ENCODE measurements at places on chromosomes 4 and X.
A peak's percentile ranks its signal among the peaks of the same experiment; 100 is the strongest.

GRCh38 chr4:137129441-137129840 is 402.9 kb downstream of the PCDH18 start:
- DNase-seq, result peak; percentile 9

GRCh38 chrX:72011734-72012133 is 101.1 kb downstream of the NHSL2 start:
- DNase-seq, result no peak

DNA sequence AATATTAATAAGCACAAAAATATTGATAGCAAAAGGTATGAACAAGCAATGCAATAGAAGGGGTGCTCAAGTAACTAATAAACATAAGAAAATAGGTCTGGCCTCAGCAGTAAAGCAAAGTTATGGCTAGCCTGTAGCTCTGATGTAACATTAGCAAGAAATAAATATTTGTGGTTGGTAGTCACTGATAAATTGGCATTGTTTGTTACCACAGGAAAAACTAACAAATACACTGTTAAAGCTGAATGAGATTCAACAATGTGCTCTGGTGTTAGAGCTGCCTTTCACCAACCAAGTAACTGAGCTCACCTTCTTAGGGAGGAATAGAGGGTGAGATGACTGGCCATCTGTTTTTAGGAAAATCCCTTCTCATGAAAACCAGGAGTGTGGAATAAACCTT is 71.4 kb downstream of the AREG start:
- no peak for DNase-seq

DNA sequence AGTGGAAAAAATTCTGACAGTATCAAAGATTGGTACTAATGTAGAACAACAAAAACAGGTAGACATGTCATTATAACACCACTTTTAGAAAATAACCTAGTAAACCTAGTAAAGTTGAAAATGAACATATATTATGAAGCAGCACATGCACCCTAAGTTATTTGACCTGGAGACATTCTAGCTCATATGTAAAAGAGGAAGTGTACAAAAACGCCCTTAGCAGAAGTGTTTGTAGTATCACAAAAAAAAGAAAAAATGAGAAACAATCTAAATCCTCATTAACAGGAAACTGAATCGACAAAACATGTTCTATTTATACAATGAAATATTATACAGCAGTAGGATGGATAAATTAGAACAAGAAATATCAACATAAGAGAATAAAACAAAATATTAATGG is 318.9 kb upstream of the PPP1R2C start:
- DNase-seq, result no peak

- DNase-seq, result no peak
Measured at GRCh38 chrX:148311544-148311943, 188.9 kb upstream of the AFF2 start.

GRCh38 chr4:54967289-54967688 is 158.1 kb downstream of the KDR start:
- no peak for DNase-seq

DNA sequence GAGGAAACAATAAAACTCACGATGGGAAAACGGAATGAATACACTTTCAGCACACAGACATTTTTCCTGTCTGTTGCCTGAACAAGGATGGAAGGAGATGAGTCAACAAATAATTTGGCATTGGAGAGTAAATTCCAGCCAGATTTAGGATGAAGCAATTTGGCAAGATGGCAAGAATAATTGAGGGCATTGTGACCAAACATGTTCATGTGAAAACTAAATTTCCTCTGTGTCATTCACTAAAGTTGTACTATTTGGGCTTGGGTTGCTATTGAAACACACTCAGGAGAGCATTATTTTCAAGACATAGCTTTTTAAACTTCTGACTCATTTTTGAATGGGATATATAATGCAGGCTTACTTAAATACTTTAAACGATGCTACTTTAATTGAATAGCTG is 1614.4 kb downstream of the PCDH19 start:
- no peak for DNase-seq

- no peak for DNase-seq
Measured at GRCh38 chrX:119692191-119693039, 553 bp downstream of the SEPTIN6 start.

DNA sequence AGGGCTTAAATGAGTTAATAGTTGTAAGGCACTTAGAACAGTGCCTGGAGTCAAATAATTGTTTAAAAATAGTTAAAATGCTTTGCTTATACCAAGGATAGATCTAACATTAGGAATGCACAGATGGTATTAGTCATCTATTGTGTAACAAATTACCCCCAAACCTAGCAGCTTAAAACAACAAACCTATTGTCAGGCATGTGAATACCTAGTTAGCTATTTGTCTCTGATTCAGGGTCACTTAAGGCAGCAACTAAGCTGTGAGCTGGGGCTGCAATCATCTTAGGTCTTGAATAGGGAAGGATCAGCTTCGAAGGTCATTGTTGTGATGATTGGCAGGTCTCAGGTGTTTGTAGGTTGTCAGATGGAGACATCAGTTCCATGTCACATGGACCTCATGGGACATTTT is 42.4 kb upstream of the AGA start:
- peak; percentile 66 for DNase-seq

GRCh38 chr4:83281307-83281706 is 3.3 kb downstream of the COQ2 start:
- DNase-seq, result no peak

DNA sequence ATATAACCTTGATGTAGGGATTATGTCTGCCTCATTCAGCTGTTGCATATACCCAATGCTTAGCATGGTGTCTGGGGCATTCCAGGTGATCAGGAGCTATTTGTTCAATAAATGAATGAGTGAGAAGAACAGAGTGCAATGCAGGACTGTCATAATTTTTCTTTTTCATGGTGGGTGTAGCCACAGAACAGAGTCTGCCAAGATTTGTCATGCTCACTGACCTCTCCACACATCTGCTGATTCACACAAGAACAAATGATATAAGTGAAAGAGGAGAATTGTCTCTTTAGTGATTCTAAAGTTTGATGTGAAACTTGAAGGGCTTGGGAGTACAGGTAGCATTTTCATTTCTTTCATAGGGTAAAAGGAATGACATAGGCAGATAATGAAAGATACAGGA is 64.4 kb upstream of the TEX13D start:
- no peak for DNase-seq

GRCh38 chr4:845233-845835 is 19.4 kb upstream of the CPLX1 start:
- no peak for DNase-seq

DNA sequence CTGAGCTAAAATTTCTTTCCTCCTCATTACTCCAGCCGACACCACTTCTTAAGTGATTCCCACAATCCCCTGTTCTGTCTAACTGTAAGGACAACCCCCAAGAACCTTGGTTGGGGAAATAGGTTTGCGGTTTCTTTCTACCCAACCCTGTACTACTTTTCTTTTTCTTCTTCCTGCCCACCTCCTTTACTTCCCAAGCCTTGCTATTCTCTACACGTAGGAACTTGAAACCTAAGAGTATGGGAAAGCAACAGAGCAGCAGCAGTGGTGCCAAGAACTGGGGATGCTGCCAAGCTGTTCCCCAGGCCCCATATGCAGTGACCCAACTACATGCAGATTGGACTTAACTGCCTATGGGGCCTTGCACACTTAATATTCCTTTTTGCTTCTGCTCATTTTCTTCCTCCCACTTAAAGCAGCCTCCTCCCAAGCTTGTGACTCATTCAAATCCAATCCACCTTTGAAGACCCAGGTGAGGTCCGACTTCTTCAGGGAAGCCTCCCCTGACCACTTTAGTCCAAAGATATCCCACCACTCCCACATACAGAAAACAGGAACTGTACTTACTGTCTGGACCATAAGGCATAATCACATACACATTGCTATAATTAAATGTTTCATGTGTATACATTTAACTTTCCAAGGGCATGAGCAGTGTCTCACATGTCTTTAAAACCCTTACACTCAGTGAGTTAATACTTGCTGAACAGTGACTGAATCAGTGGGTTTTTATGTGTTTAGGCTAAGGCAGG is 1.7 kb downstream of the FAM120C start:
- no peak for DNase-seq

- no peak for DNase-seq
Measured at GRCh38 chrX:39661116-39661907, 436.4 kb downstream of the BCOR start.

GRCh38 chr4:41454423-41454822 is 83.5 kb upstream of the LIMCH1 start:
- no peak for DNase-seq

GRCh38 chrX:72492499-72492898 is 80.1 kb downstream of the HDAC8 start:
- DNase-seq, result no peak

- DNase-seq, result no peak
Measured at GRCh38 chrX:41289095-41289494, 44.9 kb upstream of the DDX3X start.

DNA sequence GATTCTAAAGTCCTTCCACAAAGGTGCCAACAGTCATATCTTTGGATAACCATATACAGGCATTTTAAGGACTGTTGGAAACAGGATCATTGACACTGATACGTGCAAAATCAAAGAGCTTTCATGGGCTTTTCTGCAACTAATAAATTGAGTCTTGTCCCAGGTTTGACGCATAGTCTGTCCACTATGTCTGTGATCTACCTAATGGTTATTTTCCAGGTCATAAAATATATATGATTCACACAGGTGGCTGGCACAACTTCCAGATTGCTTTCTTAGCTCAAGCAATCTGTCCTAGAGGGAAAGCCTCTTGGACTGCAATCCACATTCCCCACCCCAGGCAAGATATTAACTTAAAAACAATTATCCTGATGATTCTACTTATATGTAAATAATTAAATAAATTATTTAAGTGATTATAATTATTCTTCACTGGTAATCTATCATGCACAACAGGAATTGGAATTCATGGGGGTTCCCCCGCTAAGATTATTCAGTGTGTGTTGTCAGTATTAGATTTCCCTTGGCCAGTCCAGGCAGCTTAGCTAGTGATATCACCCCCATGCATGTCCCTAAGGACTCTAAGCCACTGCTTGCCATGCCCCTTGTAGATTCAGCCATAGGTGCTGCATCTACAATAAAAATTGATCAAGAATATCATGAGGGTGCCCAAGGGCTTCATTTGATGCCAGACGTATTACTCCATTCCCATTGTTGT is 97.8 kb downstream of the TLL1 start:
- DNase-seq, result no peak

DNA sequence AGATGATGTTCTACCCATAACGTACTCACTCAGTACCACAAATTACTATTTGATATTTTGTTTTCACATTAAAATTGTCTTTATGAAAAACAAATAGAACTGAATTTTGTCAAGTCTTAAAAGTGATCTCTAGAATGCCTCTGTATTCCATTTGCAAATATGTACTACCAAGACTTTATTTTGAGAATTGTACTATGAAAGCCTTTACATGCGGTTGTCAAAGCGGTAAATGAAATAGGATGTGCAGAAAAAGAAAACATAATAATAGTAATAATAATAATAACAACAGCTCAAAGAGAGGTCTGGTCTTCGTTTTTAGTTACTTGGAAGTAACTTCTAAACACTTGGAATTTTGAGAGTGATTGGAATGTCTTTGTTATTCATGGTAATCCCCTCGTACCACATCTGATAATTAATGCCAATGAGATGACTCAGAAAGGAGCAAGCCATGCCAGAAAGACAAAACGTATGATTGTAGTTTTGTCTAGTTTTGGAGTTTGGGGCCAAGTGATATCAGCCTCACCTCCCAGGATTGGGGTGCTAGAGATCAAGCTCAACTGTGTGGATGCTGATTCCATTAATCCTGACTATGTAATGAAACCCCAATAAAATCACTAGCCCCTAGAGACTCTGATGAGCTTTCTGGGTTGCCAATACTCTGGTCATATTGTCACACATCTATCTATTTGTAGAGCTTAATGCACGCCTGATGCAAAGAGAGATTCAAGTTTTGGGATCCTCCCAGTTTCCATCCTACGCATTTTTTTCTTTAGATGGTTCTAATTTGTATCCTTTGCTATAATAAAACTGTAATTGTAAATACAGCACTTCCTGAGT is 20.2 kb upstream of the CTSO start:
- DNase-seq, result no peak

DNA sequence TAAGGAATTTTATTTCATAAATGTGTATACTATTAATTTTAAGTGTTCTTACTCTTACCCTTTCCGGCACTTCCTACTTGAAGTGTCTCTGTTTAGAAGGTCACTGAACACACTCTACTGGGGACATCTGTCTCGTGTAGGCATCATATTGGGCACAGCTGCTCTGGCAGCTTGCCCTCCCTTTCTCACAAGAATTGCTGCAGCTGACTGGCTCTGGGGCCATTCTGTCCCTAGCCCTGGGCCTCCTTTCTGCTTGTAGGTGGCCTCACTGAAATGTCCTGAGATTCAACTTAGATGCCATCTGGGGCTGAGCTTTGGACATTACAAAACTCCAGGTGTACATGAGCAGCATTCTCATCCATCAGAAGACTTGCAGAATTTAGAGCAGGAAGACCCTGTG is 49.6 kb downstream of the SMAD1 start:
- peak; percentile 78 for DNase-seq

GRCh38 chr4:26458157-26458561 is 32.1 kb downstream of the CCKAR start:
- DNase-seq, result no peak

- DNase-seq, result no peak
Measured at GRCh38 chr4:102501447-102501696, 213 bp downstream of the NFKB1 start.

DNA sequence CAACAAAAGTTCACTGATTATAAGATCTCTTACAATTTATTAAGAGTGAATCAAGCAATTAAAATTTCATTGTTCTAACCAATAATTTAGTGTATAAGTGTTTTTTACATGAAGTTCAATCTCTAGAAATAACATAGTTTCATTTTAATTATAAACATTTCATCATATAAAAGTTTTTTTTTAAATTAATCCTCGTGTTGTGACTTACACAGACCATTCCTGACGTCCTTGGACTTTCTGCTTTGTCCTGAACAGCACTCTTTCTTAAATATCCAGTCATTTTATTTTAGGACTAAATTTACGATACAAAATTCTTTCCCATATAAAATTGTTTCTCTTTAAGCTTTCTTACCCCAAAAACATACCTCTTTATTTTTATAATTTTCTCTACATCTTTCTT is 841.7 kb upstream of the POU3F4 start:
- DNase-seq, result no peak

GRCh38 chr4:48173056-48173991 is 39.3 kb upstream of the TXK start:
- DNase-seq, result peak; percentile 66

- no peak for DNase-seq
Measured at GRCh38 chr4:168846414-168846813, 163.6 kb downstream of the CBR4 start.

DNA sequence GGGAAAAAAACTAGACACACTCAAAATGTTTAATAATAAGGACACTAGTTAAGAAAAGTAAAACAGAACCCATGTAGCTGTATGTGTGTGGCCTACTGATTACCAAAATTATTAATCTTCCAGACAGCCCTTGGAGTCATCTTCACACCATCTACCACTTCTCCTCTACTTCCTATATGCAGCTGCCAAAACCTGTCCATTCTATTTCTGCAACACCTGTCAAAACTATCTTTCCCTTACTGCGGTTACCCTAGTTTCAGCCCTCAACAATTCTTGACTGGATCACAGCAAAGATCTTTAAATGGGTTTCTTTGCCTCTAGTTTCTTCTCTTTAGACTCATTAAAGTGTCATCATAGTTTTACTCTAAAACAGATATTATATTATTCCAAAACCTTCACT is 72.6 kb downstream of the GPR82 start:
- DNase-seq, result no peak

GRCh38 chrX:97806238-97806637 is 922.5 kb downstream of the RPA4 start:
- DNase-seq, result peak; percentile 10

GRCh38 chr4:99529228-99529627 is 18.4 kb downstream of the C4orf17 start:
- DNase-seq, result no peak

All from muscle of back (tissue), 13 donors.